ENCODE measurements at places on chromosomes 16 and 17. TPM values are rescaled to one million over a fixed set of nuclear protein-coding genes. Genes with fewer than 3 reads are reported as not detected.

The DNAH17 gene
- not detected for total RNA-seq

The RAB34 gene
- total RNA-seq: 5.7 TPM

The PMP22 gene
- total RNA-seq: not detected

The KRT39 gene
- not detected for total RNA-seq

The MCRIP2 gene
- 31.9 TPM for total RNA-seq

The HLF gene
- total RNA-seq: 0.49 TPM

The RPUSD1 gene
- 29.1 TPM for total RNA-seq

The TVP23C gene
- total RNA-seq: 16.1 TPM

The HSF5 gene
- total RNA-seq: 2.9 TPM

The SEC14L5 gene
- total RNA-seq: not detected

The CA7 gene
- not detected for total RNA-seq

The ZG16B gene
- not detected for total RNA-seq

The FOXJ1 gene
- total RNA-seq: 3.7 TPM

The PTX4 gene
- total RNA-seq: not detected

The USP43 gene
- not detected for total RNA-seq

The MPO gene
- not detected for total RNA-seq

The MPV17L gene
- total RNA-seq: not detected

The SLC16A6 gene
- total RNA-seq: 6.4 TPM

The TEX19 gene
- total RNA-seq: not detected

The UNC13D gene
- 153 TPM for total RNA-seq

The CDR2L gene
- total RNA-seq: 0.10 TPM

The MYH8 gene
- total RNA-seq: not detected

The MYL4 gene
- not detected for total RNA-seq

The NPIPA5 gene
- total RNA-seq: 32.4 TPM

The MLYCD gene
- total RNA-seq: 9.5 TPM

The ODAD4 gene
- not detected for total RNA-seq

The CCDC154 gene
- total RNA-seq: 14.0 TPM

The TVP23A gene
- not detected for total RNA-seq

The SIAH1 gene
- 22.8 TPM for total RNA-seq

The BCAR1 gene
- total RNA-seq: 0.30 TPM

The DYNLRB2 gene
- total RNA-seq: 2.0 TPM

The C1QBP gene
- total RNA-seq: 98.3 TPM

The COX6A2 gene
- total RNA-seq: not detected

The GP1BA gene
- not detected for total RNA-seq

The NPIPB13 gene
- total RNA-seq: 30.8 TPM

The SCNN1G gene
- total RNA-seq: not detected

The SEZ6L2 gene
- not detected for total RNA-seq

The SMTNL2 gene
- not detected for total RNA-seq

The ITGAL gene
- 339 TPM for total RNA-seq

The SPIRE2 gene
- 2.3 TPM for total RNA-seq

Measured in naive thymus-derived CD8-positive, alpha-beta T cell (primary cell).